ENCODE measurements at places on chromosomes 6 and 20. TPM values are rescaled to one million over a fixed set of nuclear protein-coding genes. Genes with fewer than 3 reads are reported as not detected.

- peaks cover 11% of the 10 kb centered on the region for H3K4me1 ChIP-seq
- H3K36me3 ChIP-seq, result no peaks in the 10 kb centered on the region
- no peak overlapping the region for H3K4me3 ChIP-seq
Measured at GRCh38 chr6:39289490-39289889, 24.7 kb downstream of the KCNK17 start.

- no peak for DNase-seq
- no peaks in the 10 kb centered on the region for H3K27me3 ChIP-seq
- no peaks in the 10 kb centered on the region for H3K4me1 ChIP-seq
- peaks cover 14% of the 10 kb centered on the region for H3K36me3 ChIP-seq
- H3K4me3 ChIP-seq, result no peak overlapping the region
Measured at GRCh38 chr6:5818959-5819358, 187.8 kb downstream of the NRN1 start.

DNA sequence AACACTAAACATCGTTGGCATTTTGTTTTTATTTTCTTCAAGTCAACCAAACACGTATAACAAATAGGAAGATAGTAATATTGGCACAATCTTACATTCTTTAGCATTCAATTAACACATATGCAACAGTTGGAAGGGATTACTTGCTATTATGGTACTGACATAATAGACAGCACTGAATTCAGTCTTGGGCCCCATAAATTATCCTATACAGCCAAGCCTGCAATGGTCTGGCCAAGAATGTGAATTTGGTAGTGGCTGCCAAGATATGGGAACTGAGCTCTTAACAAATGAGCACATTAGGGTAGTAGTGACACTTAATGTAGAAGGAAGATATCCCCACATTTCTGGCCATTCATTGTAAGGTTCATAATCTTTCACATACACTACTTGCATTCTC is 44.8 kb upstream of the ARHGAP18 start:
- H3K36me3 ChIP-seq, result no peaks in the 10 kb centered on the region
- H3K27me3 ChIP-seq, result no peaks in the 10 kb centered on the region
- H3K4me3 ChIP-seq, result no peak overlapping the region
- DNase-seq, result no peak
- H3K4me1 ChIP-seq, result peaks cover 7% of the 10 kb centered on the region

GRCh38 chr6:83417880-83418663 is 12.8 kb downstream of the ME1 start:
- H3K4me3 ChIP-seq, result no peak overlapping the region
- peaks cover 3% of the 10 kb centered on the region for H3K36me3 ChIP-seq
- peaks cover 10% of the 10 kb centered on the region for H3K4me1 ChIP-seq

DNA sequence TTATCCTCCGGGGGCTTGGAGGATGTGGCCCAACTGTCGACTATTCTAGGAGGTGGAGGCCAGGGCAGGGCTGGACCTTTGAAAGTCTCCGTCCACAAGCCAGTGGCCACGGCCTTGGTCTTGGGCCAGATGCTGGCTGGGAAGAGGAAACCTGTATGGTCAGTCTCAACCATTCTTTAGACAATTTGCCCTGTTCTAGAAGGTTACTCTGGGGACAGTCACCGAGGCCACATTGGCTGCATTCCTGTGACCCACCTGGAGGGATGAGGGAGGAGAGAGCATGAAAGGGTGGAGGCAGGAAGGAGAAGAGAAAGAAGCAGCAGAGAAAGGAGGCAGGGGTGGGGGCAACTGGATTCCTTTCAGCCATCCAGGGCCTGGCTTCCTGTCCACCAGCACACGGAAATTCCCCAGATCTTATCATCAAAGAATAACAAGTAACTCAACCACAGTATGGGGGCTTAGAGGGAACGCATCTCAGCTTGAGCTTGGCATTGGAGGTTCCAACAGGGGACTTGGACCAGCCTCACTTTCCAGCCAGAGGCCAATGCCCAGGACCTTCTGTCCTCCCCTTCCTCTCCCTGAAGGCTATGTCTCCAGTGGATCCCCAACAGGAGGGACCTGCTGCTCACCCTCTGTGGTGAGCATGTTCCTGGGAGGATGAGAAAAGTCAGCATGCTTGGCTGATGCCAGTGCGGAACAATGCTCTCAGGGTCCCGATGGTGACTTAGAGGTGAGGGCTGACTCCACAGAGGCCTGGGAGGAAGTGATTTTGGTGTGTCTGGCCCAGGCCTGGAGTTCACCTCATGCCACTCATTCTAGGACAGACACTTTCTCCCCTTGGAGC is 30.4 kb downstream of the TGM2 start:
- peak overlapping the region; percentile 68 for H3K27ac ChIP-seq
- H3K36me3 ChIP-seq, result peaks cover 48% of the 10 kb centered on the region
- DNase-seq, result peak; percentile 33
- peak overlapping the region; percentile 52 for H3K4me3 ChIP-seq

DNA sequence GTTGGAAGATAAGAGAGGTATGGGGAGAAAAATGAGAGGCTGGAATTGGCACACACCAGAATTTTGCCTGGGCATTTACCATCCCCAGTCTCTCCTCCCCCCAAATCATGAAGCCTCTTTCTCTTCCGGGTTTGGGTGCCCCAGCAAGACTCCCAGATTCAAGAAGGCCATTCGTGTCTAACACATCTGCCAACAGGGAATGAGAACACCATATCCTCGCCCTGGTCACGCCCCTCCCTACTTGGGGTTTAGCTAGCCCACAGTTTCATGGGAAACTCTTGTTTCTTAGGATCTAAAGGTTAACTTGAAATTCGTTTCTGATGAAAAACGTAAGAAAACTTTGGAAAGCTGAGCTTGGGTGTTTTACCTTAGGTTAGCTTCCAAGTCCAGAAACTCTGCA is 105.5 kb upstream of the TMEM170B start:
- H3K4me1 ChIP-seq, result peaks cover 25% of the 10 kb centered on the region
- peaks cover 2% of the 10 kb centered on the region for H3K27me3 ChIP-seq
- H3K36me3 ChIP-seq, result no peaks in the 10 kb centered on the region
- H3K4me3 ChIP-seq, result no peak overlapping the region
- DNase-seq, result no peak
- H3K27ac ChIP-seq, result no peak overlapping the region

GRCh38 chr20:4869290-4870193 is 131.8 kb downstream of the SLC23A2 start:
- peaks cover 52% of the 10 kb centered on the region for H3K36me3 ChIP-seq
- H3K4me3 ChIP-seq, result peak overlapping the region; percentile 57
- no peak overlapping the region for H3K27ac ChIP-seq
- DNase-seq, result no peak

GRCh38 chr6:146219101-146219500 is 190.2 kb downstream of the GRM1 start:
- no peaks in the 10 kb centered on the region for H3K36me3 ChIP-seq
- no peaks in the 10 kb centered on the region for H3K27me3 ChIP-seq
- no peak for DNase-seq
- H3K4me1 ChIP-seq, result no peaks in the 10 kb centered on the region
- H3K4me3 ChIP-seq, result no peak overlapping the region

GRCh38 chr20:57280221-57280620 is 13.8 kb upstream of the BMP7 start:
- no peaks in the 10 kb centered on the region for H3K4me1 ChIP-seq
- no peak overlapping the region for H3K4me3 ChIP-seq
- no peak for DNase-seq
- no peaks in the 10 kb centered on the region for H3K36me3 ChIP-seq
- H3K27me3 ChIP-seq, result peaks cover 3% of the 10 kb centered on the region
- no peak overlapping the region for H3K27ac ChIP-seq

DNA sequence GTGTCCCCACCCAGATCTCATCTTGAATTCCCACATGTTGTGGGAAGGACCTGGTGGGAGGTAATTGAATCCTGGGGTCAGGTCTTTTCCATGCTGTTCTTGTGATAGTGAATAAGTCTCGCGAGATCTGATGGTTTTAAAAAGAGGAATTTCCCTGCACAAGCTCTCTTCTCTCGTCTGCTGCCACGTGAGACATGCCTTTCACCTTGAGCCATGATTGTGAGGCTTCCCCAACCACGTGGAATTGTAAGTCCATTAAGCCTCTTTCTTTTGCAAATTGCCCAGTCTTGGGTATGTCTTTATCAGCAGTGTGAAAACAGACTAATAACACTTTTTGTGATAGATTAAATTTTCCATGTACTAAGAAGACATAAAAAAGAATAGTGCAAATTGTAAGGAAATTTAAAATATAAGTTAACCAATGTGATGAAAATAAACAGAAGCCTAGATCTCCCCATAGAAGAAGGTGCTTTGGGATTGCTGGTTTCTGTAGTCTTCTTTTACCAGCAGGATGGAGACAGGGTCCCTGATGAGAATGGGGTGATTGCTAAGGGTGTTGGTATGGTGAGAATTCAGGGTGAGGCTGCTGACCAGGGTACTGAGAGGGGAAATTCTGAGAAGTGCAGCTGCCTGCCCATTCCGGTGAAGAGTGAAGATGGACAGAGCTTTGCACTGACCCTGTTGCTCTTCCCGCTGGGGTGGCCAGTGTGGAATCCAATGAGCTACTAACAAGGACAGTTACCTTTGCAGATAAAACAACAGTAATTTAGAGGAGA is 50.7 kb downstream of the BMP2 start:
- H3K4me1 ChIP-seq, result no peaks in the 10 kb centered on the region
- no peaks in the 10 kb centered on the region for H3K36me3 ChIP-seq
- DNase-seq, result no peak
- H3K27ac ChIP-seq, result no peak overlapping the region

GRCh38 chr20:56200456-56200855 is 48.1 kb upstream of the MC3R start:
- H3K27ac ChIP-seq, result no peak overlapping the region
- DNase-seq, result no peak
- H3K4me1 ChIP-seq, result no peaks in the 10 kb centered on the region

- no peak for DNase-seq
- no peak overlapping the region for H3K4me3 ChIP-seq
- H3K36me3 ChIP-seq, result no peaks in the 10 kb centered on the region
- H3K27ac ChIP-seq, result no peak overlapping the region
- H3K4me1 ChIP-seq, result no peaks in the 10 kb centered on the region
Measured at GRCh38 chr6:24766680-24767462, 7.9 kb upstream of the GMNN start.

- H3K36me3 ChIP-seq, result no peaks in the 10 kb centered on the region
- H3K4me1 ChIP-seq, result peaks cover 7% of the 10 kb centered on the region
- no peak for DNase-seq
- H3K27me3 ChIP-seq, result no peaks in the 10 kb centered on the region
- no peak overlapping the region for H3K27ac ChIP-seq
- H3K4me3 ChIP-seq, result no peak overlapping the region
Measured at GRCh38 chr6:153425536-153425935, 294.5 kb upstream of the RGS17 start.

GRCh38 chr6:106099235-106099537 is 13.1 kb downstream of the PRDM1 start:
- peaks cover 82% of the 10 kb centered on the region for H3K4me1 ChIP-seq
- peaks cover 41% of the 10 kb centered on the region for H3K36me3 ChIP-seq
- peak overlapping the region; percentile 80 for H3K4me3 ChIP-seq
- DNase-seq, result no peak
- H3K27ac ChIP-seq, result peak overlapping the region; percentile 99

The SIRPB2 gene
- 41.5 TPM for total RNA-seq

The HCRTR2 gene
- total RNA-seq, result not detected

The PRPH2 gene
- 0.15 TPM for total RNA-seq

The TLDC2 gene
- not detected for total RNA-seq

The MYLK2 gene
- 1.7 TPM for total RNA-seq

The PKHD1 gene
- 0.03 TPM for total RNA-seq

The APOBEC2 gene
- total RNA-seq, result not detected

The OR2H2 gene
- total RNA-seq, result not detected

The SLC22A1 gene
- total RNA-seq, result 2.7 TPM

Data from endothelial cell (in vitro differentiated cells).